ENCODE measurements at places on chromosomes 1 and 21.

DNA sequence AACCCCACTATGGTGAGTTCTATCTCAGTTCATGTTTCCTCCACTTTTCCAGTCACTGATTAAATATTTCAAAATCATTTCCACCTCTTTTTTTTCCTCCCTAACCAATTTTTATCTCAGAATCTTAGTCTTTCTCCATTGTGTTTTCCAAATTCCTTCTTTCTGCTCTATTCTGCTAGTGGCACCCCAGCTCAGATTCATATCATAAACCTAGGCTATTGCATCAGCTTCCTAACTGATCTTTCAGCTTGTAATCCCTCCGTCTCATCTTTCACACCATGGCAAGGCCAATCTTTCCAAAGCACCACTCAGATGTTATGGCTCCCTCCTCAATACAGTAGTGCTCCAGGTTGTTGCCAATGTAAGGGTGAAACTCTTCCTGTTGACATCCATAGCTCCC is 631.9 kb downstream of the PLPP3 start:
- DNase-seq, result no peak

DNA sequence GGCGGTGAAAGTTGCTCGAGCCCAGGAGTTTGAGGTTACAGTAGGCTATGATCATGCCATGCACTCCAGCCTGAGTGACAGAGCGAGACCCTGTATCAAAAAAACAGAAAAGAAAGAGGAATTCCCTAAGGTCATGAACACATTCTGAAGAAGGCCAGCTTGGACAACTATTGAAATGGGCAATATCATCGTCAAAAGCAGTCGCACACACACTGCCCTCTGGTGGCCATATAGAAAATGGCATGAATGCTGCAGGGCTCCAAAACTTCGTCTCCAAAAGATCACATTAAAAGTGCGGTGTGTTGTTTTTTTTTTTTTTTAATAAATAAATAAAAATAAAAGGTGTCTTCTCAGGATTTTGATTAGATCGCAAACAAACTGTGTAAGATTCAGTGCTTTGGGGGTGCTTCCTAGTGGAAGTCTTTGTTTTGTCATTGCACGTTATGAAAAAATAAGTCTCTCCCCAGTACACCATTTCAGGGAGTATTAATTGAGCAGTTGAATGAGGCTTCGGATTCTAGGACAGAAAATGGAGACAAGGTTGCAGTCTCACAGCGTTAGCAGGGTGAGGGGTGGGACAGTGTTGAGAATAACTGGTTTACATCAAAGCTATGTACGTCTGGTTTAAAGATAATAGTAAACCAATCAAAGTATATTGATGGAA is 87.5 kb upstream of the FMN2 start:
- DNase-seq, result peak; percentile 53

- no peak for DNase-seq
These were observed 23.8 kb downstream of the IFNGR2 start for GRCh38 chr21:33427051-33427450.

- no peak for DNase-seq
These were observed 658.8 kb downstream of the MATN1 start for GRCh38 chr1:30064547-30064946.

GRCh38 chr1:21939650-21940374 is 2.7 kb upstream of the HSPG2 start:
- peak; percentile 62 for DNase-seq

DNA sequence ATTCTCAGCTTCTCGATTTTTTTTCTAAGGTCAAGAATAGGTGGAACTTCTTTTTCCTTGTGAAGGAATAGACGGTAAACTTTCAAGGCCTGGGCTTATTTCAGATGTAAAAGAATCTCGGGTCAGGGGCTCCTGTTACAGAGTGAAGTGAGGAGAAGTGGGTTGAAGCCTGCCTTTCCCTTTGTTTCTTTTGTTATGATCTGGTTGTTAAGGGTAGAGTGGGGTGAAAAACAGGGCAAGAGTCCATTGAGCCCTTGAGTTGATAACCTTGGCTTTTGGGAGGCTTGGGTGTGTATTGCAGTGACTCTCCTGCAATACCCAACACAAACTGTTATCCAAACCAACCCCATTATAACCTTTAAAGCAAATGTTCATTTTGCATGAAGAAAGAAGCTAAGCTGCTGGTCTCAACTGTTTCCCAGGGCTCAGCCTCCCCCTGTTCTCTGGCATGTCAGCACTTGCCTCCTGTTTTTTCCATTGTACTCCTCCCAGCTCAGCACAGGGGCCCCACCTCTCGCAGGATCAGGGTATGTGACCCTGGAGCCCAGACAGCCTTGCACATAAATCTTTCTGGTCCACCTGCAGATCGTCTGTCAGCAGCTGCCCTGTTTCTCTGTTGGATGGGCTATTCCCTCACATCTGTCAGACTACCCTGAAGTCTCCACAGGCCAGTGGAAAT is 102.4 kb downstream of the CACHD1 start:
- DNase-seq, result peak; percentile 9

DNA sequence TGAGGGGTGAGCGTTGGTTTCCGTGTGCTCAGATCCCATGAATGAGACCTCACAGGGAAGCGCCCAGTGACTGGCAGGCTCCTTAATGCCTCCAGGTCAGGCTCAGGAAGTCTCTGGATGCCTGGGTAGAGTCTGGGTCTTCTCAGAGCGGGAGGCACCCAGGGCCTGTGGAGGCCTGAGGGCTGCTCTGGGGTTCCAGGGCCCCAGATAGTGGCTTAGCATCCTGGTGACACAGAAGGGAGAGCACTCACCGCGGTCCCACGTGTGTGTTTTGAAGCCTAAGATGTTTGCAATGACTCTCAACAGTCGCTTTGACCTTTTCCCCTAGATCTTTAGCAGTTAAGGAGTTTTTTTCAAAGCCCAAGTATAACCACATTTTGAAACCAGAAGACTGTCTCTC is 25.0 kb downstream of the PRMT2 start:
- DNase-seq, result no peak

DNA sequence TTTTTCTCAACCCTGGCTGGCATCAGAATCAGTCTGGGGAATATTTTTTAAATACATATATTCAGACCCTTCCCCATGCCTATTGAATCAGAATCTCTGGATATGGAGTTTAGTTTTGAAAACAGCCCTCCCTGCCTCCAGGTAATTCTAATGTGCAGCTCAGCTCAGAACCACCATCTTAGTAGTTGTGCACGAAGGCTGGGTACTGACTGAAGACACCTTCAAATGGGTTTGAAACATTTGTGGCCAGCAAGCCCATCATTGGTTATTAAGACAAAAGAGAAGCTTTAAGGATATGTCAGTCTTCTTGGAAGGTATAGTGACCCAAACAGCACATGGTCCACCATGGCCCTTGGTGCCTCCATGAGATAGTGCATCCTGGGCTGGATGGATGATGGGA is 7.1 kb downstream of the LRRC8D start:
- DNase-seq, result no peak

DNA sequence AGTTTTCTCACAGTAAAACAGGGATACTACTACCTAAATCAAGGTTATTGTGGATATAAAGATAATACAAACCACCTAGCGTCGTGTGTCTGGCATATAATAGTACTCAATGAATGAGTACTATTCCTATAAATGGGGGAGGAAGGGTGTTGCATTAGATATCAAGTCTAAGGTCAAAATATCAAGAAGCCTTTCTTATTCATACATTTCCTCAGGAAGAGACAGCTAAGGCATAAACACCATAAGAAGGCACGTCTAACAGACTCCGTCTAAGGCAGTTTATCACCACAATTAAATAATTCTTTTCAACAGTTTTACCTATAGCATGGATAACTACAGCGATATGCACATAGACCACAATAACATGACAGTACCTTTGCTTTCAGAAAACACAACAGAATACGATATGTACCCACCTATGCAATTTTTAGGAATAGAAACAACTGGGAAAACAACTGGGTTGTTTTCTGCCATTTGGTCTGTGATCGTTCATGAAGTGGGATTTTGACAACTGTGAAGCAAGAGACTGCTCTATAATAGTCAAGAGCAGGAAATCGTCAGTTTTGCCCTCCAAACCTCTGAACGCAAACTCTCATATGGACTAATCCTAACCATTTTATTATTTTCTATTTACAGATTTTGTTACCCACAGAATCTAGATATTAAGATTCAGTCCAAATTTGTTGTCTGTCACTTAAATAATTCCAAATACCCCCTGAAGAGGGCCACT is 53.1 kb downstream of the HNRNPR start:
- DNase-seq, result no peak

- DNase-seq, result no peak
These were observed 105.3 kb downstream of the DISP1 start for GRCh38 chr1:222920169-222920568.

DNA sequence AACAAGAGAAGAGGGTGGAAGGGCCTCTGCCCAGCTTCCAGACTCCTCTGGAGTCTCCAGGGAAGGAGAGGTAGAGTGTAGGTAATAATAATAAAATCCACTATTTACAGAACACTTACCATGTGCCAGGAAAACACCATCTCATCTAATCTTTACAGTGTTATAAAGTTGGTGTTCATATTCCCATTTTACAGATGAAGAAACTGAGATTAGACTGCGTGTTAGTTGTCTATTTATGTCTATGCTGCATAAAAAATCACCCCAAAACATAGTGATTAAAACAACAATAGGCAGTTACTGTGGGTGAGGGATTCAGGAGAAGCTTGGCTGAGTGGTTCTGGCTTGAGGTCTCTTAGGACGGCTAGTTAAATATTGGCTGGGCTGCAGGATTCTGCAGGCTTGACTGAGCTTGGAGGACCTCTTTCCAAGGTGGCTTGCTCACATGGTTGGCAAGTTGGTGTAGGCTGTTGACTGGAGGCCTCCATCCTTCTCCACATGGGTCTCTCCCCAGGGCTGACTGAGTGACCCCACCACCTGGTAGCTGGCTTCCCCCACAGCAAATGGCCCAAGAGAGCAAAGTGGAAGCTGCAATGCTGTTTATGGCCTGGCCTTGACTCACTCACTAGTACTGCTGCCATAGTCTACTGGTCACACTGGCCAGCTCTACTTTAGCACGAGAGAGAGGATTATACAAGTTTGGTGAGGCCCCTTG is 6.5 kb upstream of the ALX3 start:
- DNase-seq, result no peak

DNA sequence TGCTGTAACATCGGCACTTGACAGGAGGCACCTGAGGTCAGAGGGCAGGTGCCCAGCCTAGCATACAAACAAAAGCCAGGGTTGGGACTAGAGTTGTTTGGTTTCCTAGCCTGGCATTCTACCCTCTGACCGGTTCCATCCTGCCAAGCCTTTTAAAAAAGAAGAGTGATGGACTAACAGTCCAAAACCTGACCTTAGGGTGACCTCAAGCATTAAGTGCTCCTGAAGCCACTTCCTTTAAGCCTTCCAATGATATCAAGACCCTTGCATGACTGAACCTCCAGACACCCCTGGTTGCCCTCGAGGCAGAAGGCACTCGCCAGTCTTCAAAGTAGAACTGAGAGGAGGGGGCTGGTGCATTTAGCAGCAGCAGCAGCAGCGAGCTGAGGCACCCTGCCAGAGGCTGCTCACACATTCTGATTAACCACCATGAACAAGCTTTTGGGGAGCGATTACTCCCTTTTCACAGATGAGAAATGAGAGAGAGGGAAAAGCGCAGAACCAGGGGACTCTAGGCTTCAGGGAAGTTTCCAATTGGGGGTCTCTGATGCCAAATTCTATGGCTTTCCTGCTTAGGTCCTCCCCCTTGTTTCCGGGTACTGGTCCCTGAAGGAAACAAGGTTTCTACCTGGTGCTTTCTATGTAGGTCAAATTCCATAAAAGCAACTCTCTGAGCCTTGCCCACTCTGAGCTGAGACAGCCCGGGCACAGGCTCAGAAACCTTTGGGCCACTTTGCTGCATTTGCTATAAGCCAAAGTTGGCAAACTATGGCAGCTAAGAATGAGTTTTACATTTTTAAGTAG is 9.2 kb downstream of the SLC2A1 start:
- no peak for DNase-seq

DNA sequence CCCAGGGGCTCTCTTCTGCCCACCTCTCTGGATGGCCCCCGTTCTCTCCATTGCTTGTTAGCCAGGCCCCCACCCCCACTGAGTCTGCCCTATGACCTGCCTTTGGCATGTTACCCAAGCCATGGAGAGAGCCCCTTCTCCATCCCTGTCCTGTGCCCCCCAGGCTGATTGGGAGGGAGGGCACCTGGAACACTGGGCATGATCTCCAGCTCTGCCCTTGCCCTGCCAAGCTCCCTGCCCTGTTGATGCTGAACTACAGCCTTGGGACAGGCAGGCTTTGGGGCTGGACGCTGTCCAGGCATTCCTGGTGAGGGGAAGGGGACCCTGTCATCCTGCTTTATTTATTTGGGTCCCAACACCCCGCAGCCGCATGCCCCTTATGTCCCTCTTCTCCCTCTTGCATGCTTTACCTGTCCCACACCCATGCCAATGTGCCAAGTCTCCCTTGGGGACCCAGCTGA is 10.7 kb downstream of the TRIM46 start:
- DNase-seq, result no peak

GRCh38 chr1:226443033-226443432 is 35.1 kb upstream of the PARP1 start:
- no peak for DNase-seq

- no peak for DNase-seq
These were observed 40.0 kb downstream of the CDCP2 start for GRCh38 chr1:54112705-54113368.

DNA sequence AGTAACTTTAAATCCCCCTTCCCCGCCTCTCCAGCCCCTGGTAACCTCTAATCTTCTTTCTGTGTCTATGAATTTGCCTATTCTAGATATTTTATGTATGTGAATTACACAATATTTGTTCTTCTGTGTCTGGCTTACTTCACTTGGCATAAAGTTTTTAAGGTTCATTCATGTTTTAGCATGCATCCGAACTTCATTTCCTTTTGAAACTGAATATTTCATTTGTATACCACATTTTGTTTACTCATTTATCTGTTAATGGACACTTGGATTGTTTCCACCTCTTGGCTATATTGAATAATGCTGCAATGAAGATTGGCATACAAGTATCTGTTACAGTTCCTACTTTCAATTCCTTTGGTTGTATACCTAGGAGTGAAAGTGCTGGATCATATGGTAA is 205.3 kb downstream of the TM2D1 start:
- no peak for DNase-seq

- DNase-seq, result no peak
These were observed 725 bp downstream of the C1orf53 start for GRCh38 chr1:197903196-197903514.

GRCh38 chr1:24925082-24925779 is 4.8 kb downstream of the RUNX3 start:
- DNase-seq, result no peak

- DNase-seq, result no peak
These were observed 82.3 kb downstream of the RGS7 start for GRCh38 chr1:241274693-241275092.

GRCh38 chr1:203764105-203765028 is 616 bp upstream of the LAX1 start:
- no peak for DNase-seq

GRCh38 chr1:33130297-33130696 is 49.3 kb downstream of the AZIN2 start:
- no peak for DNase-seq
